ENCODE measurements at places on chromosomes 7 and 10.

- no peak for DNase-seq
Measured at GRCh38 chr7:115135769-115136410, 214.0 kb downstream of the MDFIC start.

- no peak for DNase-seq
Measured at GRCh38 chr7:48045195-48045765, 9.9 kb downstream of the C7orf57 start.

DNA sequence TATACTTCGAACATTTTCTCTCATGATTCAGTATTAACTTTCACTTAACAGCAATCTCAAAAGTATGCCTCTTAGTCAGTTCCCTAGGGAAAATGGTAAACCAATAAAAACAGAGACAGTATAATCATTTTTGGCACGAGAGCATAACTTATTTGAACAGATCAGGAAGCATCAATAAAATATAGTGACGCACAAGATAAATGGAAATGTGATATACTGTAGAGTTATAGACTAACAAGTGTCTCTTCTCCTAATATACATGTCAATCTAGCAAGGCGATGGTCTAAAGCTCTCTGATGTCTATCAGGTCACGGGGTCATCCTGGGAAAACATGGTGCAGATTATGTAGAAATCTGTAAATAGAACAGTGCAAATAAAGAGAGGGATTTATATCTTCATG is 131.6 kb downstream of the HGF start:
- no peak for DNase-seq

- DNase-seq, result no peak
Measured at GRCh38 chr7:141563956-141564623, 12.9 kb downstream of the AGK start.

DNA sequence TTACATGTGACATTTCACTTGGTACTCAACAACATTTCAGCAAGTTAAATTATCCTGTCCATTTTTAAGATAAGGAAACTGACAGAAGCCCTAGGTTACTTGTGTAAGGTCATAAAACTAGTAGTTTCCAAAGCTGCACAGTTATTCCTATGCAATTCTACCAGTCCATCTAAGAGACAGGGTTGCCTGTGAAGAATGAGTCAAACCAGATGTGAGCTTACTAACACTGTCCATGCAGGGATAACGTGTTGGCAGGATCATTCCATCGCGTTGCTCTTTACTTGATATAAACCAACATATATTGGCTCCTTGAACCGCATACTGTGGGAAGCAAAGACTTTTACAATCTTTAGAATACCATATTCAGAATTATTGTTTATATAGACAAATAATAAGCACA is 280.9 kb upstream of the HGF start:
- DNase-seq, result no peak

- no peak for DNase-seq
Measured at GRCh38 chr10:87767253-87767652, 50.8 kb downstream of the ATAD1 start.

- no peak for DNase-seq
Measured at GRCh38 chr7:119413314-119413805, 859.6 kb upstream of the KCND2 start.

- DNase-seq, result peak; percentile 27
Measured at GRCh38 chr7:50739744-50740435, 42.8 kb downstream of the GRB10 start.

DNA sequence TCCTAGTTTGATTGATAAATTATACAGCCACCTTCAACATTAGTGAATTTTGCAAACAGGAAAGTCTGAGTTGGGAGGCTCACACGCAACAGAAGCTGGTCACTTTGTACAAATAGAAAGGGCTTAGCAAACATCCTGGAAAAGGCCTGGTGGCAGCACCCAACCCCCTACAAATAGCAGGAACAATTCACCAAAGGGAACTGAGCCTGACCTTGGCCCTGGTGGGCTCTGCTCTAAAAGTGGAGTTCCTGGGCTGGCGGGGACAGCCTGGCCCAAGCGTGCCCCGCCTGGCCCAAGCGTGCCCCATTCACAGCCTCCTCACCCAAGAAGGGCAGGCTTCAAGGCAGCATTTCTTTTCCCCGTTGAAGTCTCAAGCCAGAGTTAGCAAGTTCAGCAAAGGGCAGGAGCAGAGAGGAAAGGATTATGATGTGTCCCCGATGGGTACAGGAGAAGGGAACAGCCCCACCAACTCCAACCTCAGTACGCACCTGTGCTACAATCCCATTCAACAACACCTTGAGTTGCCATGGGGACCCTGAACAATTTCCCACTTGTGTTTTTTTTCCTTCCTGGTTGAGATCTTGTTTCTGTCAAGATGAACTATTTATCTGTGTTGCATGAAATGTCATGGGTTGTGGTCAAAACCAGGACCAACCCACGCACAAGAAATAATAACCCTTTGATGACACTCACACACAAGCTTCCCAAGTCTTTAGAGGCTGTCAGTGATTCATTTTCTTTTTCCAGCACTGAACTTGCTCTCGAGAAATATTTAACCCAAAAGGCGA is 43.4 kb downstream of the RGS10 start:
- no peak for DNase-seq

DNA sequence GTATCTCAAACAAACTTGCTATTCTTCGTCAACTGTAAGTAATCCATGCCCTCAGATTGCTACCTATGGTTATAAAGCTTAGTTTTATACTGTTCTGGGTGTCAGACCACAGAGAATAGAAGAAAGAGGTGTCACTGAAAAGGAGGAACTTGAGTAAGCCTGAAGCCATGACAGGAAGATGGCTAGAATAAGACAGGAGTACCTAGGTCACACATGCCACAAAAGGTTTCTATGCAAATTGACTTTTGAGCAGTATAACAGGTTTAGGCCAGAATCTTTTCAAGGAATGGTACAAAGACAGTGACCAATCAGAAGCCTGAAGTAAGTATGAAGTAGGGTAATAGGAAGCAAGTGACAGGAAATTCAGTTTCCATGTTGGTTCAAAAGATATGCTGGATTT is 23.5 kb downstream of the FBXW4 start:
- DNase-seq, result no peak

- DNase-seq, result no peak
Measured at GRCh38 chr10:98077223-98077622, 46.8 kb upstream of the CRTAC1 start.

- no peak for DNase-seq
Measured at GRCh38 chr7:18552316-18552916, 56.9 kb downstream of the HDAC9 start.

GRCh38 chr10:84706875-84707274 is 378.5 kb downstream of the CCSER2 start:
- no peak for DNase-seq

DNA sequence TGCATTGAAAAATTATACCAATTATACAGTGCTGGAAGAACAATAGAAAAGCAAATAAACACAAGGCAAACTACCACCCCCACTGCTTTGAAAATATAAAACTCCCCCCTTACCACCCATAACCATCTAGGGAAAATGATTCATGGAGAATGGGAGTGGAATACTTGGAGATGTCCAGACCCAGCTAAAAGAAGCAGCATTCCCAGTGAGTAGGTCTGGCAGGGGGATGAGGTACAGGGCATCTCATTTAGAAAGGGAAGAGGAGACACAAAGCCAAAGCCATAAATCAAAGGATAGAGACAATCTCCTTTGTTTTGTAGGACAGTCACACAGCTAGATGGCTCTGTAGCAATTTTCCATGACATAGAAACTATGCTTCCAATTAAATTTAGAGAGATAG is 36.0 kb upstream of the DGKI start:
- no peak for DNase-seq

GRCh38 chr7:27156508-27156898 is at the start of gene HOXA7:
HOXA7 (minus strand) TSS chr7:27156675; CDS start chr7:27156545, 130 bp downstream.
- DNase-seq, result no peak

GRCh38 chr10:132193907-132194552 is 7.3 kb downstream of the DPYSL4 start:
- no peak for DNase-seq

- DNase-seq, result no peak
Measured at GRCh38 chr10:48774416-48775205, 89.9 kb downstream of the WDFY4 start.

- DNase-seq, result peak; percentile 71
Measured at GRCh38 chr10:101569622-101570427, 18.2 kb downstream of the POLL start.

- no peak for DNase-seq
Measured at GRCh38 chr7:90833443-90833842, 237.3 kb downstream of the CDK14 start.

GRCh38 chr7:69708857-69709256 is 110.6 kb downstream of the AUTS2 start:
- no peak for DNase-seq

GRCh38 chr10:118444069-118444468 is 101.9 kb upstream of the FAM204A start:
- DNase-seq, result no peak

DNA sequence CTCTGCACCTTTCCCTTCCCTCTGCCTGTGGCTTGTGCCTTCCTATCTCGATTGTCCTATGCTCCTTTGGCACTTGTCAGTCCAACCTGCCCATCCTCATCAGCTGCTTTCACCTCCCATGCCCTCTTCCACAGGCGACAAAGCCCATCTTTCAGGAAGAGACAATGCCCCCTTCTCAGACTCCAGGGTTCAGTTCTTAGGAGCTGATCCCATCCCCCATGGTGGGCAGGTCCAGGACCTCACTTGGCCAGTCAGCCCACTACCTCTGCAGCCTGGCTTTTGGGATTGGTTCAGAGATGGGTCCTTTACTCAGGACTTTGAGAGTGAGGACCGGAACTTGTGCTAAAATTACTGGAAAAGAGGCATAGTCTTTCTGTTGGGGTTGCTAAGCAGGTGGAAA is 74.0 kb upstream of the NANOS1 start:
- DNase-seq, result no peak

DNA sequence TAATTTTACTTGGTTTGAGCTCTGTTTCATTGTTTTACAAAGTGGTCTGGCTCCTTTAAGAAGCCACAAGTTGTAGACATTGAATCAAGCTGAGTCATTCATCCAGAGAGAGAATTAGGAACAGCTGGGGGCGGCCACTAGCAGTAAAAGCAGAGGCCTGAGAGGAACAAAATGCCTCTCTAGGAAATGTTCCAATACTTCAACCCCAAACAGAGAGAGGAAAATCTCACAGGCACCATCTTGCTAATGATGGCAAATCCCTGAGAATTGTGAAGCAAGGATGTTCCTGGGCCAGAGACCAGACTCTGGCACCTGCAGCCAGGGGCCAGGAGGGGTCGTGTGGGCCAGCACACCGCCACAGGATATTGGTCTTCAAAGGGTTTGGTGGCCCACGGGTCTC is 26.5 kb upstream of the TRIL start:
- DNase-seq, result no peak

GRCh38 chr7:98409843-98410242 is 9.0 kb upstream of the BAIAP2L1 start:
- DNase-seq, result no peak

DNA sequence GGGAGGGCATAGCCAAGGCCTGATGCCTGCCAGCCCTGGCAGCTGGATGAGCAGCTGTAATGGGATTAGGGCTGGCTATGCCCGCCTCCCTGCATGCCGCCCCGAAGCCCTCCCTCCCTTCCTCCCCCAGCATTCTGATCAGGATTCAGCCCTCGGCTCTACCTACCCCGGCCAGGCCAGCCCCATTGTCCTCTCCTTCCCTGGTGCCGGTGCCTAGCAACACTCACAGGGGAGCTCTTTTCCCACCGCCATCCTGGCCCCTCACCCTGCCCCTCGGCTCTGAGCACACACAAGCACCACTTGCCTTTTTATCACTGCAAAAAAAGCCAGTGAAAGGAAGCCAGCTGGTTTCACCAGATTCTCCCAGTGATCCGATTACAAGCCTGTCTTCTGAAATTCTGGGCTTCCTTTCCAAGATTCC is 9.0 kb upstream of the ADCYAP1R1 start:
- no peak for DNase-seq

DNA sequence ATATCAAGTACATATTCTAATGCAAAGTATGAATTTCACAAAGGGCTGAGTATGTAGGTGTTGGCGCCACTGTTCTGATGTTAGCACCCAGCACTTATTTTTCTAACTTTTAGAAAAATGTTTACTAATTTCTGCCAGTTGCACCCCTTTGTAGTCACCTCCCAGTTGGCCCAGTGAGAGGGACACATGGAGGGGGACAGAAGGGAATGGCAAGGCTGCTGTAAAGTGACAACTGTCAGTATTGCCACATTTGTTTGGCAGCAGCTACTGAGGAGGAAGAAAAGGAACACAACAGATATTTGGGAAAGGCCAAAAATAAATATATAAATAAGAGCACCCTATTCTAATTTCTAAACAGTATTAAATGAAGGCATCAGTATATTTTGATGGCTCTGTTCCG is 57.3 kb downstream of the ANK3 start:
- DNase-seq, result no peak

DNA sequence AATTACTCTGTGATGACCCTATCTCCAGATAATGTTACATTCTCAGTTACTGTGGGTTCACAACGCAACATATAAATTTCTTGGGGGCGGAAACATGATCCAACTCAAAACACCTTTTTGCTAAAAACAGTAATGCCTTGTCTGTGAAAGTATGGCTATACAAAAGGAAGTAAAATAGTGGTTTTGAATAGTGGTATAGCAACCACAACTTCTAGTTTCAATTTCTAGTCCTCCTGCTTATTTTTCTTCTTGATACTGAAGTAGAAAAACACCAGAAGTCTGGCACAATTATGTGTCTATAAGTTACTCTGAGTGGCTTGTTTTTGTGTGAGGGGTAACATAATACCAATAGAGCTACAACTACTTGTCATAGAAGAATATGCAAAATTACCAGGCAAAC is 21.5 kb upstream of the ZNF800 start:
- DNase-seq, result no peak

GRCh38 chr7:77455321-77455720 is 39.2 kb upstream of the GSAP start:
- DNase-seq, result no peak

DNA sequence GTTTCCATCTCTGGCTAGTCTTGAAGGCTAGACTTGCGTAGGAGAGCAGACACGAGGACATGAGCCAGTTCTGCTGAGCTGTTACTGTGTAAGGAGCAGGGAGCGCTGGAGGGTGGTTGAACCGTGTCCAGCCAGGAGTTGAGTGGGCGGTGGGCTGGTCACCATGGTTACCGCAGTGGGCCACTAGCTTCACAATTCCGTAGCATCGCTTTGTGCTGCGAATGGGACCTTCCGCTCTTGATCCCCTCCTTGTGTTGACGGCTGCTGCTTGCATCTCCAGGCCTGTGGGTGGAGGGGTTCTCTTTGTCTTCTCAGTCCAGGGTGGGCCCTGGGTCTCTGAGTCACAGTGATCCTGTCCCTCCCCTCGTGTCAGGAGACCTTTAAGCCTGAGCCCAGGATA is 49.4 kb upstream of the OCM start:
- DNase-seq, result no peak

DNA sequence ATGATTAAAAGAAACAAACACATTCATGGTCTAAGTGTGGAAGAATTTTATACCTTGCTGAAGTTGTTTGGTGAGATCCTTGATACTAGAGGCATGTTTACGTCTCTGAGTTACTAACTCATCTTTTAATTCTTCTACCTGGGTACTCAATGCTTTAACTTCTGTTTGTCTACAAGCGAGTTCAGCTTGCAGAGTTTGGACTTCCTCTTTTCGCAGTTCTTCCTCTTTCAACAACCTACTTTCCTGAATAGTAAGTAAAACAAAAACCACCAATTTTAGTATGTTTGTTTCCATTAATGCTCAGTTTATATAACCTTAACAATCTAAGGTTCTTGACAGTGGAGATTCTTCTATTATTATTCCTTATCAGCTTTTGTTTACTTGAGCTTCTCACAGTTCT is 42.9 kb downstream of the CCDC186 start:
- no peak for DNase-seq

All from effector CD4-positive, alpha-beta T cell (primary cell).